ENCODE measurements at places on chromosomes 5 and 9.

- no peak for DNase-seq
Measured at GRCh38 chr5:115655994-115656393, 30.2 kb upstream of the TMED7 start.

DNA sequence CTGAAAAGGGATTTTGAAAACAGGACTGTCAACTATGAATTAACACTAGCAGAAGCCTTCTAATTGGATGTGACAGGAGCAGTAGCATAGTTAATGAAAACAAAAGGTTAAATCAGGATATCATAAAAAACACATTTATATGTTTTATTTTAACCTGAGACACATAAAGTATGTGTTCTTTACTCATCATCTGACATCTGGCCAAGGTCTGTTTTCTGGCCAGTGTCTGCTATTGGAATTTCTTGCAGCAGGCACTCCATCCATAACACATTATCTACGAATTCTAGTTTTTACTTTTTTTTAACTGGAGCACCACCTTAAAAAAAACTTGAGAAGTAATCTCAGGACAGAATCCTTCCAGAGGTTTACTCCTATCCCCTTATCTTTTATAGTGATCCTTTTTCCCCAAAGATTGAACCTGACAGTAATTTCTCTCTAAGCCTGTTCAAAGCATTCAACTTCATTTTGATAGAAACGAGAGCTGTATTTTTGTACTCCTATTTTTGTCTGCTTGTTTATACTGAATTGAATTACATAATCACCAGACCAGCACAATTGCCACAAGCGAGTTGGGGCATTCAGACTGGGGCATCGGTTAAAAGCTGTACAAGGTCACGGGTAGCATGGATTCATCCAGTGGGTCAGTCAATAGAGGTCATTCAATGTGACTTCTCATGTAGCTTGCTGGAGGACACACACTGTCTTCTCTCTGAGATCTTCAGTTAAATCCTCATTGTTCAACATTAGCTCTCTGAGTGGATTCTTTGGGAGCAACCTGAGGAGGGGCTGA, 205.6 kb upstream of the CLINT1 start:
- no peak for DNase-seq

- no peak for DNase-seq
Measured at GRCh38 chr5:80140496-80140895, 105.3 kb downstream of the THBS4 start.

GRCh38 chr5:148729182-148729581, 74.9 kb upstream of the HTR4 start:
- DNase-seq = no peak

GRCh38 chr5:58731641-58732040, 148.8 kb downstream of the RAB3C start:
- DNase-seq = no peak

- DNase-seq = no peak
Measured at GRCh38 chr9:93301911-93302541, 118.1 kb downstream of the WNK2 start.

- DNase-seq = no peak
Measured at GRCh38 chr5:136749016-136749415, 383.7 kb upstream of the TRPC7 start.

- no peak for DNase-seq
Measured at GRCh38 chr5:51148437-51148836, 234.8 kb upstream of the ISL1 start.

DNA sequence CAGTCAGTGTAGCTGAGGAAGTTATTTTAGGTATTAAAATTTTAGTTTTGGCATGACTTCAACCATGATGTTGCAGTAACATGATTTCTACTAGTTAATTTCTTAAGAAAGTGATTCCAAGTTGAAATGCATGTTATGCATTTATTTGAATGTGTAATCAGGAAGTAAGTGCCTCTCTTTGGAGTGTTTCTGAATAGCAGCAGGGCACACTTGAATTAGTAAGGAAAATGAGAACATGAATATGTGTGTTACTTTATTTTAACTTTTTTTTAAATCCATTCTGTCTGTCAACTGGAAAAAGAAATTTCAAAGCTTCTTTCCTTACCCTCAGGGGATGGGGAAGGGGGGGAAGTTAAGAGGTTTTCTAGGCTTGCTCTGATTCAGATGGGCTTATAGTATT, 40.4 kb downstream of the CTNNA1 start:
- no peak for DNase-seq

GRCh38 chr5:111968459-111968858, 211.5 kb upstream of the NREP start:
- no peak for DNase-seq

- DNase-seq = no peak
Measured at GRCh38 chr5:166251786-166252185, 2039.7 kb upstream of the WWC1 start.

DNA sequence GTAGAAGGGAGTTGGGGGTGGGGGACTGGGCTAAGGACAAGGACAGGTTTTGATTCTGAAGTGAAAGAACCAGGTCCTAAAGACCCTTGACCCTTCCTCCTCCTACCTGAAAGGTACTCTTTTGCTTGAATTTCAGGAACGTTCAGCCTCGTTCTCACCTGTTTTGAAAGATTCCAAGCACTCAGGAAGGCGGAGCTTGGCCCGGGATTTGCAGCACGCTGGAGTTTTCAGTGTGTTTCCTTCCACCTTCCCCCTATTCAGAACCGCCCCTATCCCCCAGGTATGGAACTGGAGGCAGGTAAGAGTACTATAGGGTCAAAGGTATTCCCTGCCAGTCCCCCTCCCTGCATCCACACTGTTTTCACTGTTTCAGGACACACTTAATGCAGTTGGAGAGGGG, 7.1 kb downstream of the EGR1 start:
- DNase-seq = no peak

DNA sequence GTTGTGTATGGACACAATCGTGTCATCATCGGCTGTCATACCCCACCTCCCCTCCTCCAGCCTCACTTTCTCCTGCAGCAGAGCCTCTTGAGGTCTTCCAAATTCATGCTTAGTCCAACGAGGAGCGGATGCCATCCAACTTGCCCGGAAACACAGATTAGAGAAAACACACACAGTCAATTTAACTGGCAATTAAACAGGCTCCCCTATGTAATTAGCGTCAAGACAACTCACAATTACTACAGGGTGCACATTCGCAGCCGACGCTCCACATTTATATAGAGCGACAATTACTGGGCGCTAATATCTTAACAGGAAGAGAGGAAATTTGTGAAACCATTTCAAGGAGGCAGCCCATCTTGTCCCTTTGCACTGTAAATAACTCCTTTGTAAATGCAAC, 86.0 kb upstream of the ZNF618 start:
- DNase-seq = no peak

DNA sequence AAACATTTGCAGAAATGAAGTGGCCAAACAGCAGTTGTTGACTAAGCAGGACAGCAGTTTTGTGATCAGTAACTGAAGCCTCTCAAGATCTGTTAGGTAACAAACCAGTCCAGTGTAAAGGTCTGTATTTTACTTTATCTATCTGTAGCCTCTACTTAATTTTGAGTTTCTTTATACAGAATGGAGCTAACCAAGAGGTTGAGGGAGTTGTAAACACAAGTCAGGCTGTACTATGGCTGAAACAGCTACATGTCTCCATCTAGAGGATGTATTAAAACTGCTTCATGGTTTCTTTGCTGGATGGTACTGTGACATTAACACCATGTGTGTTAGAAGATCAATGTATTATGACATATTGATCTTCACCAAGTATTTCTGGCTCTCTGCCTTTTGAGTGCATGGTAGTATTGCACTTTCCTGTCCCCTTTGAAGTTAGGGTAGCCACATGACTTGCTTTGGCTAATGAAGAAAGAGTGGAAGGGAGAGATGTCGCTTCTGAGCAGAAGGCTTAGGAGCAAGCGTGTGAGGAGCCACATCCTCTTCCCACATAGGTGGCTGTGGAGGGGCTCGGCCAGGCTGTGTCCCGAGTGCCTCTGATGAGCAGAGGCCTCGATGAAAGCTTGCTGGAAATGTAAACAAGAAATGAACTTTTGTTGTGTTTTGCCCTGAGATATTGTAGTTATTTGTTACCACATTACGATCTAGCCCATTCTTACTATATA, 105.6 kb upstream of the PCA3 start:
- DNase-seq = no peak

GRCh38 chr9:133125941-133126696, 5.1 kb upstream of the RALGDS start:
- peak; percentile 39 for DNase-seq

- DNase-seq = no peak
Measured at GRCh38 chr5:124453221-124454051, 293.0 kb downstream of the ZNF608 start.

- DNase-seq = no peak
Measured at GRCh38 chr9:113652355-113653152, 189.0 kb downstream of the RGS3 start.

DNA sequence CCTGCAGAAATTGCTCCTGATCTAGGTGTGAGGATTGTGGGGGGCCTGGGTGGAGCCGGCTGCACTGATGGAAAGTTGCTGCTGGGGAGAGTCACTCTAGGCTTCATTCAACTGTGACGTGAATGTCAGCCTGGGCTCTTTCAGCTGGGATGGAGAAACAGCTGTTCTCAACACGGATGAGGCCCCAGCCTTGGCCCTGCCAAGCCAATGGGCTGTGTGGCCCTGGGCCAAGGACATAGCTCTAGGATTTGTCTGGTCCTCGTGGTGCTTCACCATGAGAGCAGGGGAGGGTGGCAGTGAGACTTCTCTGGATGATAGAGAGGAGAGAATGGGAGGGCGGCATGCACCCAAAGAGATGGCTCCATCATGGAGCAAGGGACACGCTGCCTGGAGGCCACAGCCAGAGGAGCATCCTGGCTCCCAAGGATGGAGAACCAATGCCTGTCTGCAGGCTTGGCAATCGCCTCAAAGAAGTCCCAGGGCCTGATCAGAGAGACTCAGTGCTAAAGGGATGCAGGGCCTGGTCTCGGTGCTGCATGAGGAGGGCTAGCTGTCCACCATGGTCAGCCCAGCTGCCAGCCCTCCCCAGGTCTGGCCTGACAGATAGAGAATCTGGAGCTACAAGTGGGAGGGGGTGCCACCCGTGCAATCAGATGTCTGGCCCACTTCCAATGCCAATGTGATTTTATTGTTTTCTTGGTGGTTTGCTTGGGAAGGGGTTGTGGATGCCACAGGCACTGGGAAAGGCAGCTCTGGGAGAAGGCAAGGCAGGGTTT, 141.0 kb downstream of the GADD45G start:
- peak; percentile 15 for DNase-seq

GRCh38 chr9:132541870-132542830, 40.3 kb upstream of the BARHL1 start:
- no peak for DNase-seq

GRCh38 chr9:134505032-134505431, 136.6 kb upstream of the COL5A1 start:
- no peak for DNase-seq

DNA sequence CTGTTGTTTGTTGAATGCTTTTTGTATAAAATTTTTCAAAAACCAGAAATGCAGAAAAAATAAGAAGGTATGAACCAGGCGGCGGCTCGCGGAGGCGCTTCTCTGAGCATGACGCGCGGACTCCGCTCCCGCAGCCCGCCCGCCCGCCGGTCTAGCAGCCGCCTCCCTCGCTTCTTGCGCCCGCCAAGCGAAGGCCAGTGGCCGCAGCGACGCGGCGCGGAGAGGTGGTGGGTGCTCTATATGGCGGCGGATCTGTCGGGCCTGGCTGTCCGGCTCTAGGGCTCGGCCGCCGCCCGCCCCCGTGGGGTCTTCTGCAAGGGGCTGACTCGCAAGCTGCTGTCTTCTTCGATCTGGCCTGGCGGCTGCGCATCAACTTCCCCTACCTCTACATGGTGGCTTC, 93.8 kb downstream of the ANKRD18A start:
- no peak for DNase-seq

DNA sequence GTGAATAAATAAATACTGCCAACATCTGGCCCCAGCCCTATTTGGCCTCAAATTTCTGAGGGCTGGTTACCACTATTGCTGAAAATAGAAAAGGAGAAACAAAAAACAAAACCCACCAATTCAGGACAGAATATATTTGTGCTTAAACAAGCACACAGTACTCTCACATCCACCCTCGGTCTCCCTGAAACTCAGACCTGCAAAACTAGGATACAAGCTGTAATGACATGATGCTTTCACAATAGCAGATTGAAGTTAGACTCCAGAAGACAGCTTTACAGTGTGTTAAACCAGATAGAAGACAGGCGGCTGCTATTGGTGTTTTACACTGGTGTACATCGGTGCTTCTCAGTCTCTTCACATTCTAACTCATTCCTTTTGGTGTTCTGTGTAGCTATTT, 214.9 kb upstream of the DMRT1 start:
- no peak for DNase-seq

DNA sequence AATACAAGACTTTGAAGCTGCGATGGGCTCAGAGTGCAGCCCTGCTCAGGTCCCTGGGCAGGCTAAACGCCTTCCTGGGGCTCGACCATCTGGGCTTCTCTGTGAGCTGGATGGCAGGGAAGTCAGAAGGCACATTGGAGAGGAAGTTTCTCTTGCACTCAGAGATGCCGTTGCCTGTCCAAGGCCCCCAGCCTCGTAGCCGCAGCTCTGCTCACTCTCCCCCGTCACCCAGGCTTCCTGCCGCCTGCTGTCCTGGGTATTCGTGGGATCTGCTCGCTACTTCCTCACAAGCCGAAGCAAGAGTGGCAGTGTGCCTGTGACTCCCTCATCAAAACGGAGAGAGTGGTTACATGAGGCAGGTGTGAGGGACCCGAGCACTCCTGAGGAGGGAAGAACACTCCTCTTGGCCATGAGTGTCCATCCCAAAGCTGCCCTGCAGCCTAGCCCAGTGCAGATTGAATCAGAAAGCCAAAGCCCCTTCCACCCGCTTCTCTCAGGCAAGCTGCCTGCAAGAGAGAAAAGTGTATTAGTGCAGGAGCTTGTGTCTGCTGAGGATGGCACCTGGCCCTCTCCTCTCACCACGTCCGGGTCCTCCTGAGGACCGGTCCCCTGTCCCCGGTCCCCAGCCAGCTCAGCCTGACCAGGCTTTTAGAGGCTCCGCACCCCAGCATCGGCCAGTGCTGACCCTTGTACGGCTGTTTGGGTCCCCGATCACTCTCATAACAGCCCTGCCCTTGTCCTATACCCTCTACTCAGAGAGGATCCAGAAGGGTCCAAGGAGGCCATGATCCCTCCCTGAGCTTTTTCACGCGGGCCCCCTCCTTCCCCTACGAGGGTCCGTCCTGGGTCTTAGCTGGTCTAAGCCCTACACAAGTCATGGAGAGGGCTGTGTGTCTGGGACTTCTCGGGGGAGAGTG, 7.3 kb downstream of the FCN2 start:
- DNase-seq = no peak

GRCh38 chr5:157400741-157401495, 59.1 kb upstream of the NIPAL4 start:
- DNase-seq = no peak

- DNase-seq = no peak
Measured at GRCh38 chr9:71719562-71719961, 48.8 kb downstream of the CEMIP2 start.

Measured in SHP77 (cell line).